ENCODE measurements at places on chromosomes 1 and 21.

- no peak for DNase-seq
These were observed 89.2 kb downstream of the ACTL8 start for GRCh38 chr1:17844185-17844826.

DNA sequence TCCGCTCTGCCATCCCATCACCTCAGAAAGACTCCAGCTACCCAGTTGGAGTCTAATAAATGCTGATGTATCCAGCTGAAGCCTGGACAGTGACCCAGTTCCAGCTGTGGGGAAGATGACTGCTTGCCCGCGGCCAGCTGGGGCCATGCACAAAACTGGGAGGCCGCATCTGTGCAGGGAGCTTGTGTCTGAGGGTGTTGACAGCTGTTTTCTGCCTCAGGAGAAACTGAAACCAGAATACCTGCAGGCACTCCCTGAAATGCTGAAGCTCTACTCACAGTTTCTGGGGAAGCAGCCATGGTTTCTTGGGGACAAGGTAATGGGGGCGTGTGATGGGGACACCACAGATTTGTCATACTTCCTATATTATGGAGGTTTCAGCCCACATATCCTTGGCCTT is 3.2 kb downstream of the GSTM2 start:
- DNase-seq: no peak

DNA sequence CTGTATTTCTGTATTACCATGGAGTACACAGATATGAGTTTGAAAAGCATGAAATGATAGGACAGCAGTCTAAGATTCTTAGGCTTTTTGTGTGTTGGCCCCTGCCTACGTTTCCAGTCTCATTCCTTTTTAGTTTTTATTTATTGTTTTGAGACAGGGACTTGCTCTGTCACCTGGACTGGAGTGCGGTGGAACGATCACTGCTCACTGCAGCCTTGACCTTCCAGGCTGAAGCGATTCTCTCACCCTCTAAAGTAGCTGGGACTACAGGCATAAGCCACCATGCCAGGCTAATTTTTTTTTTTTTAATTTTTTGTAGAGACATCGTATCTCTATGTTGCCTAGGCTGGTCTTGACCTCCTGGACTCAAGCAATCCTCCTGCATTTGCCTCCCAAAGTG is 3.8 kb downstream of the RAVER2 start:
- no peak for DNase-seq

GRCh38 chr1:197801111-197801482 is 25.8 kb upstream of the DENND1B start:
- DNase-seq: no peak

- DNase-seq: no peak
These were observed 1.1 kb upstream of the ZNF692 start for GRCh38 chr1:248860007-248860406.

DNA sequence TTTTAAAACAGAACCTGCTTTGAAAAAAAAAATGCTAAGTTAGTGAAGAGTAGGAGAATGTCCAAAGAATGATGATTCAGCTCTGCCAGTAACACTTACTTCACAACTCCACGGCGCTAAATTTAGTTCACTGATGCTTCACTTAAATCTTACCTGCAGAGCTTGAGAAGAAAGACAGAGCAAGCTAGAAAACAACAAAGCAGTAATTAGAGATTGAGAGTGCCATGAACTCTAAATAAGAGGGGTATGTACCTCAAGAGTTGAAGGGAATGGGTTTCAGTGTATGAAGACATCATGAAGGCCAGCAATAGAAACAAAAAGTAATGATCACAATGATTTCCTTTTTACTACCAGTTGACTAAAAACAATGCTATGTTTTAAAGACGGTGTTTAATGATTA is 32.8 kb downstream of the EPRS1 start:
- DNase-seq: no peak

- no peak for DNase-seq
These were observed 9.4 kb upstream of the HENMT1 start for GRCh38 chr1:108670131-108670773.

GRCh38 chr1:153793973-153794615 is 18.9 kb downstream of the SLC27A3 start:
- DNase-seq: no peak

DNA sequence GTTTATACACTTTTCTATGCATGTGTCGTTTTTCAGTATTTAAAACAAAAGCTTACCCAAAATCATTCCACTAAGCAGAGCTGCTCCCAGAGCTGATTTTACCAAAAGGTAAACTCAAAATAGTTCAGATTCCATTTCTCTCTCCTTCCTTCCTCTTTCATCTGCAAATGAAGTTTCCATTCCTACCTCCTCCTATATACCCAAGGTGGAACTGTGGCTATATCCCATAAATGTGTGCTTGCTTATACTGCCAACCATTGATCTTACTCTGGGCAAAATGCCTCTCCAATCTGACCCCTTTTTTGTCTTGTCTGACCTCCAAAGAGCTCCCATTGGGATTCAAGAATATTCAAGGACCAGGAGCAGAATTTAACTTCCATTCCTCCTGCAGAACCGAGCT is 9.5 kb downstream of the OLFML2B start:
- no peak for DNase-seq

- no peak for DNase-seq
These were observed 66.8 kb upstream of the RGS7 start for GRCh38 chr1:241423541-241424479.

GRCh38 chr21:31743712-31744111 is 11.8 kb upstream of the SCAF4 start:
- DNase-seq: no peak

DNA sequence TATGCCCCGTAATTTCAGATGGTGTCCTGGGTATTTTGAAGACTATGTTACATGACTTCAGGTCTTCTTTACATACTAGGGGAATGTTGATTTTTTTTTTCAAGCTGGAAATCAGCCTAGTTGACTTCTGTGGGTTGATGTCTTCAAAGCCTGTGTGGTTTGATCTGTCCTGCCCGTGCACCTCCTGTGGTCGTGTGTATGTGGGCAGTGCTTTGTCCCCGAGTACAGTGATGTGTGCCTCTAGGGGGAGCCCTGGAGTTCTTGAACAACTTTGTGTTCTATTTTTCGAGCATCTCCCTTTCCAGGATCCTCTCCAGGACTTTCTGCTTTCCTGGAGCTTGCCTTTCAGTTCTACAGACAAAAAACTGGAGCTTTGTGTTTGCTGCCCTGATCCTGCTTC is 28.9 kb downstream of the OBSCN start:
- DNase-seq: no peak

DNA sequence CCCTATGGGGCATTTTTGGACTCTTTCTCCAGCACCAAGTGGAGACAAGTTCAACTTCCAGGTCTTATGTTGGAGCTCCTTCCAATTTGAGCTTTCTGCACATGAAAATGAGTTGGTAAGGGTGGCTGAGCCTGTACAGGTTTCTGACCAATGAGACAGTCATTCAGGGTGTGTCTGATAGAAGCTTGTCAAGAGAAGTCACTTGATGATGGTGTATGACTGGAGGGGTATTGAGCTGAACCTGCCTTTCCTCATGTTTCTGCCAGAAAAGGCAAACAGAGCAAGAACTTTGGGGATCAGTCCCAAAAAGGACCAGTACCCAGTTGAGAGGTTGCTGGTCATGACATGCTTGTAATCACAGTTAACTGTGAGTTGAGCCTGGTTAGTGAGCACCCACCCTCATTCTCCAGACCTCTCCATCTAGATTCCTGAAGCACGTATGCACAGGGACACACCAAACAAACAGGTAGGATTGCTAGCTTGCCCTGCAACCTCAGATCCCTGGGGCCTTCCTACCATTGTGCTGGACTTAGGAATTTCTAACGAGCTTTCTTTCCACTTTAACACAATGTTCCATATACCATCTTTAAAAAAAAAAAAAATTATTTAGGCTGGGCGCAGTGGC is 26.6 kb downstream of the FAM89A start:
- no peak for DNase-seq

GRCh38 chr1:93304716-93305138 is 41.0 kb upstream of the DR1 start:
- peak; percentile 12 for DNase-seq

DNA sequence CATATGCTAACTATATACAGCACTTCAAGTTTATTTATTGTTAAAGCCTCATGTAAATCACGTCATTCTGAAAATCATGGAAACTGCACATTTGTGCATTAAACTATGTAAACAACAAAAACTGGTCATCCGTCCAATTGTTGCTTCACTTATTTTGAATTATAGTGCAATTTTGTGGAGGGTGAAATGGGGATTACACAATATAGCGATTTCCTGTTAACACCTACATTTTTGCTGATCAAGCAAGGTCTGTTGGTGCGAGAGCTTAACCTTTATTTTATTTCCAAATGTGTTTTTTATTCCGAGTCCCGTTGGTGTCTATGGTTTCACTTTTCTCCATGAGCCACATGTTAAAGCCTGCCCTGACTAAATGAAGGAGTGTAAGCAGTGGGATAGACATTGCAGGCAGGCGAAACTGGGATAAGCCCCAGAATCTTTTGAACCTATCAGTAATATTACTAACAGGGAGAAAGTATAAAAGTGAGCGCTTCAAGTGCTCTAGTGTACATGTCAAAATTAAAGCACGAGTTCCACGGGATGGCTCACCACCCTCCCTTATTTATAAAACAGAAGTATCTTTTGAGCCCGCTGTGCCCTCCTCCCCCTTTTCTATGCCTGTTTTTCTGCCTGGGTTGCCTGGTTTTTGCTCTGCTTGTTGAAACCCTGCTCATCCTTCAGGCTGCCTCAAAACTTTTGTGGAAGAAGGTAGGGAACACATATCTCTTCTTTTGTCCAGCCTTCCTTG is 120.7 kb downstream of the NFIA start:
- DNase-seq: no peak

DNA sequence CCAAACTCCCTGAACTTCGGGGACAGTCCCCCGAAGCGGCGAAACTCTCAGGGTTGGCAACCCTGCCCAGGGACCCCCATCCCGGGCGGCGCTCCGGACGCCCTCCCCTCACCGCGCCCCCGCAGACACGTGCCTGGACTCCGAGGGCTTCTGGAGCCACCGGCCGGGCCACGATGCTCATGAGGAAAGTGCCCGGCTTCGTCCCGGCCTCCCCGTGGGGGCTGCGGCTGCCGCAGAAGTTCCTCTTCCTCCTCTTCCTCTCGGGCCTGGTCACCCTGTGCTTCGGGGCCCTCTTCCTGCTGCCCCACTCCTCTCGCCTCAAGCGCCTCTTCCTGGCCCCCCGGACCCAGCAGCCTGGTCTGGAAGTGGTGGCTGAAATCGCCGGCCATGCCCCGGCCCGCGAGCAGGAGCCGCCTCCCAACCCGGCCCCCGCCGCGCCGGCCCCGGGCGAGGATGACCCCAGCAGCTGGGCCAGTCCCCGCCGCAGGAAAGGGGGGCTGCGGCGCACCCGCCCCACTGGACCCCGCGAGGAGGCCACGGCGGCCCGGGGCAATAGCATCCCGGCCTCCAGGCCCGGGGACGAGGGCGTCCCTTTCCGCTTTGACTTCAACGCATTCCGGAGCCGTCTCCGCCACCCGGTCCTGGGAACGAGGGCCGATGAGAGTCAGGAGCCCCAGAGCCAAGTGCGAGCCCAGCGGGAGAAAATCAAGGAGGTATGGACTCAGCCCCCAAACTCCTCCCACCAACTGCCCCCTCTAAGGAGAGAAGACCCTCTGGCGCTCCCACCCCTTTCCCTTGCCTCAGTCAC is 1.2 kb downstream of the MAN1C1 start:
- DNase-seq: no peak

DNA sequence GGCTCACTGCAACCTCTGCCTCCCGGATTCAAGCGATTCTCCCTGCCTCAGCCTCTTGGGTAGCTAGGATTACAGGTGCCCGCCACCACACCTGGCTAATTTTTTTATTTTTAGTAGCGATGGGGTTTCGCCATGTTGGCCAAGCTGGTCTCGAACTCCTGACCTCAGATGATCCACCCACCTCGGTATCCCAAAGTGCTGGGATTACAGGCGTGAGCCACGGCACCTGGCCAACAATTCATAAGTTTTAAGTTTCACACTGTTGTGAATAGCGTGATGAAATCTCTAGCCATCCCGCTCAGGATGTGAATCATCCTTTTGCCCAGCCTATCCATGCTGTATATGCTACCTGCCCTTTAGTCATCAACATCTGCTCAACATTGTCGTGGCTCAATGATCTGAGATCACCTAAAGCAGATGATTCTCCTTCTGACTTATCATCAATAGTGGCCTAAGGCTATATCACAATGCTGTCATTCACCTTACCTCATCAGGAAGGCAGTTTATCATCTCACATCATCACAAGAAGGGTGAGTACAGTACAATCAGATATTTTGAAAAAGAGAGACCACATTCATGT is 2.6 kb downstream of the PFDN2 start:
- no peak for DNase-seq

- DNase-seq: no peak
These were observed 5.2 kb upstream of the HLX start for GRCh38 chr1:220873868-220874655.

GRCh38 chr1:186996816-186997215 is 168.1 kb downstream of the PLA2G4A start:
- no peak for DNase-seq

DNA sequence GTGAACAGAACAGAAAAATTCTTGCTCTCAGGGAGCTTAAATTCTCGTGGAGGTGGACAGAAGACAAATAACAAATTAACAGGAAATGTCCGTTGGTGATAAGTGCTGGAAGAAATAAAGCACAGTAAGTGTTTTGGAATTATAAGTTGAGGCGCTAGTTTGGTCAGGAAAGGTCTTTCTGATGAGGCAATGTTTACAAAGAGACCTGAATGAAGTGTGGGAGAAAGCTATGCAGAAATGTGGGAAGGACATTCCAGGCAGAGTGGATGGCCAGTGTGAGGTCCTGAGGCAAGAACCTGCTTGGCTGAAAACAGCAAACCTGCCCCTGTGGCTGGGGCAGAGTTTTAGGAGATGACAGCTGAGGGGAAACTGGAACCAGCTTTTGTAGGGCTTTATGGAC is 23.3 kb downstream of the NGF start:
- DNase-seq: no peak

DNA sequence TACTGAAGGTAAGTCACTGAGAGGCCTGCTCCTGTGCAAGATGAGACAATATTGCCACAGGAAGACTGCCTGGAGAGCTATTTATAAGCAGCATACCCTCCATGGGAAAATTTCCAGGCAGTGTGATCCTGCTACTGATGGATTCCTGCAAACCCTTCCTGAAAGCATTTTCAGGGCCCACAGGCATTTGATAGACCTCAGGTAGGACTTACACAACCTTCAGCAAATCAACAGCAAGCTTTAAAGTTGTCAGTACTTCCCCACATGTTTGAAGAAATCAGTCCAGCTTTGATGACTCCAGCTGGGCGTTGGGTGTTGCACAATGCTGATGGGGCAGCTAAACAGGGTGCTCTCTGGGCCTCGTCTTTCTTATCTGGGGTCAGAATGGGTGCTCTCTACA is 108.8 kb downstream of the PLXNA2 start:
- DNase-seq: no peak

- no peak for DNase-seq
These were observed 12.6 kb downstream of the METTL13 start for GRCh38 chr1:171794085-171794484.

DNA sequence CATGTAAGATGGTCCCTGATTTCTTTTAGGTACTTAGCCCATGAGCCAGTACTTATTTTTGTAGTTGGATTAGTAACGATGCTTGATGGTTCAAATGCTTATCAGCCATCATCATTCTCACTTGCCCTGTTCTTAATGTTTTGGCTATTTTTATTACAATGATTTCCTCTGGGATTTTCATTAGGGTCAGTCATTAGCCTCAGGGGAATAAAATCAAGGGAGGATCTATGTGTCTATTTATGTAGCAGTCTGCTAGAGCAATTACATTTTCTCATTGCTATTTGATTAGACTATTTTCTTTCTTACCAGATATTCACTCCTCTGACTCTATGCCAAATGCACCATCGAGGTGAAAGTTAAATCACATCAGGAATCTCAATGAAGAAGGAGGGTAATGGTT is 10.9 kb upstream of the CCT8 start:
- DNase-seq: no peak

Measured in stimulated activated CD8-positive, alpha-beta memory T cell treated with anti-CD3 and anti-CD28 coated beads, Interleukin-4, amount 100 ng/mL, for 1 hour (primary cell).